ENCODE measurements at places on chromosomes 4 and X.

DNA sequence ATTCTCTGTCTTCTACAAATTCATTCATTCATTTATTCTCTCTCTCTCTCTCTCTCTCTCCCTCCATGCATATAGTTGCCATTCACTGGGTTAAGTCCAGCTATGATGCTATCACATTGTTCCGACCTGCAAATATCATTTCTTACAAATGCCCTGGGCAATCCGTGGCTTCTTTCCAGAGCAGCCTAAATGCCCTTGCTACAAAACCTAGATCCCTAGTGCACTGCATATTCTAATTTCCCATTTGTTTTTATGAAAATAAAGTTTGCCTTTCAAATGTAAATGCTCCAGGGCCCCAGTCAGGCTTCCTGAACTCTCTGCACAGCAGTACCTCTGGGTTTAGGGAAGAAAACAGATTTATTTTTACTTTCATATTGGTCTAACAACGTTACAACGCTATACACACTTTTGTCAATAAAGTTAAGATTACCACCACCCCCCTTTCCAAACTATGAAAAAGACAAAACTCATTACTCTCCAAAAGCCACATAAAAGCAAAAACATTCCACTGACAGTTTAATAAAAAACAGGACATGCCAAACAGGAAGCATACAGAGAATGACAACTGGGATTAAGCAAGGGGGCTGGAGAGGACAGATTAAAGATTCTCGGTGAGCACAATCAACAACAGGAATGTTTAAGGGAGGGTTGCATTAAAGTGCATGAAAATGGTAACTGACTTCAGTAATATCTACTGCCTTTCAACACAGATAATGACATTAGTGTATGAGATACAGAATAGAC is 104.3 kb downstream of the USP46 start:
- no peak for DNase-seq

DNA sequence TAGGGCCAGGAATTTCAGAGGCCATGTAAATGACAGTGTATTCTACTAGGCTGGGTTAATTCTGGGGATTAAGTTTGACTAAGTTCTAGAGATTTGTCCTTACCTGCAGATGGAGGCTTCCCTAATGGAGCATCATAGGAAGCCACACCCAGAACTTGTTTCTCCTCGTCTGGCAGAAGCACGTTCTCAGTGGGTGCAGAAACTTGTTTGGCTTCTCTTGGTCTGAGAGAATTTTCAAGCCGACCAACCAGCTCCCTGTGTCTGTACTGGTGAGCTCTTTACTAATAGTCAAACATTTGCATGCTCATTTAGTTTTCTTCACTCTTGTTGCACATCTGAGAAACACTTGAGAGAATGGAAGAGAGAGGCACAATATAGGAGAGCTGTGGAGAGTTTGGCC is 907 bp upstream of the ATP10D start:
- no peak for DNase-seq

- no peak for DNase-seq
Measured at GRCh38 chr4:163072222-163072621, 94.5 kb downstream of the NAF1 start.

DNA sequence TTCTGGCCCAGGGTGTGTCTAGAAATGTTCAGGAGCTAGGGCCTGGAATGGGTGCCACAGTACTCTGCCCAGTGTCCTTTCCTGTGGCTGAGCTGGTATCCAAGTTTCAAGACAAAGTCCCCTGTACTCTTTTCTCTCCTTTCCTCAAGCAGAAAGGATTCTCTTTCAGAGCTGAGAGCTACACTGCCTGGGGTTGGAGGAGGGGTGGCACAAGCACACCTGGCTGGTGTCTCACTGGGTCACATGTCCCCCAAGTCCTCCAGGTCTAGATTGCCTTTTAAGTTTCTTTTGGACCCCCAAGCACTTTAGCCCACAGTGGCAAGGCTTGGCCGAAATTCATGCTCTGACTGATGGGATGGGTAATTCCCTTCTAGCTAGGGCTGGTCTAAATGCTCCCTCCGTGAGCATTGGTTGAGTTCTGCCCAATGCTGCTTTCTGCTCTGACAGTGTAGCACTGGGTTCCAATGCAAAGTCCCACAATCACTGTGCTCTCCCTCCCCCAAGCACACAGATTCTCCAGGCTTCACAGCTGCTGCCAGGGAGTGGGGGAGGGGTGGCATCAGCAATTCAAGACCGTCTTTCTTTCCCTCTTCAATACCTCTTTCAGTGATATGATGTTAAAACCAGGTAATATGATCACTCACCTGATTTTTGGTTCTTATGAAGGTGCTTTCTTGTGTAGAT is 47.8 kb downstream of the BEX3 start:
- DNase-seq, result no peak

DNA sequence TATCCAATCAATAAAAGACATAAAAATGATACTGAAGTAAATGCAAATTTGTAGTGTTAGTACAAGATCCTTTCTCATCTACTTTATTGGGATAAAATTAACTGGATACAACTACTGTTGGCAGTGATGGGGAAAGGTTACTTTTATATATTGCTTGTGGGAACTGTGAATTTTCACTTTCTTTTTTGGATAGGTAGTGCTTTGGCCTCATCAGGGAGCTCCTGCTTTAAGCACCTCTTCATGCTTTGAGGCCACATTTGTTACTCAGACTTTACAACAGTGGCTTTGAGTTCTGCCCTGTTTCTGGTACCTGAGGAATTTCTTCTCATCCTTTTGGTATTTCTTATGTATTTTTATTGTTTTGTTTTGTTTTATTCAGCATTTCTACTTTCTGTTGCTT is 316.8 kb upstream of the ZCCHC13 start:
- no peak for DNase-seq

DNA sequence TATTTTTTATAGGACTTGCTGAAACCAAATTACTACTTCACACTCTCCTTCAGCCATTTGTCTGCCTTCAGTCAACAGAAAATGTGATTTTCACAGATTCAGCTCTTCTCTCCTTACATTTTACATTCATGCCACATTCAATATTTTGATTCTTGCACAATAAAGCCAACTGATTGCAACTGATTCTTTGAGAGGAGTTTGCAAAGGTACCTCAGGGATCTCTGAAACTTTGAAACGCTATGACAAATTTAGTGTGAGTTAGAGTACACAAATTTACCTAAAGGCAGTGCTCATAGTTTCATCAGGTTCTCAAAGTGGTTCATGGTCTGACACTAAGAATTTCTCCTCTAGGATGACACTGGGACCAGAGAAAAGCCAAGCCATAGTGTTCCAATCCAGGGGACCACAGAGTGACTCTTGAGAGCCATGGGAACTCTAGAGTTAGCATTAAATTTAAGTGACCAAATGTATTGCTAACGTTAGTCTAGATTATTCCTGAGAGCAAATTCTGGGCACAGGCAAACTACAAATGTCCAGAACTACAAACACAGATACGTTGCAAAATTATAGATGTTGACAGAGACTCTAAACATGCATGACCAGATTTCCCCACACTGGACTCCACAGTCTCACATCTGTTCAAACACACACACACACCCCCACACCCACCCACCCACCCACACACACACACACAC is 9.0 kb downstream of the CSN3 start:
- no peak for DNase-seq

DNA sequence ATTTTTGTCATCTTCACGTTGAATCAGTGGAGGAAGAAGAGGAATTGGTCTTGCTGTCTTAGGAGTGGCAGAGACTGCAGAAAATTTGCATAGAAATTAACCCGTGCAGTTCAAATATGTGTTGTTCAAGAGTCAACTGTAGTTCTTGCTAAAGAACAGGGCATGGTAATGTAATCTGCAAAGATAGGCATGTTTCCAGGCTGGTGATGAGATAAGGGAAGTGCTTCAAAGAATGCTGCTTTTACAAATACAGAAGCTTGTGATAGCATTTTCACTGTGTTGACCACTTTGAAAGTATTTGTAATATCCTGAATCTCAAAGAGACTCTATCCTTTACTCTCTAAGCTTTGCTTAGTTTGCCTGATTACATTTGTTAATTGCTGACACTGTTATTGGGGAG is 60.1 kb downstream of the PRRG1 start:
- no peak for DNase-seq

- no peak for DNase-seq
Measured at GRCh38 chr4:154585369-154586018, 5.0 kb downstream of the FGA start.

- no peak for DNase-seq
Measured at GRCh38 chr4:6092131-6092530, 73.9 kb upstream of the C4orf50 start.

DNA sequence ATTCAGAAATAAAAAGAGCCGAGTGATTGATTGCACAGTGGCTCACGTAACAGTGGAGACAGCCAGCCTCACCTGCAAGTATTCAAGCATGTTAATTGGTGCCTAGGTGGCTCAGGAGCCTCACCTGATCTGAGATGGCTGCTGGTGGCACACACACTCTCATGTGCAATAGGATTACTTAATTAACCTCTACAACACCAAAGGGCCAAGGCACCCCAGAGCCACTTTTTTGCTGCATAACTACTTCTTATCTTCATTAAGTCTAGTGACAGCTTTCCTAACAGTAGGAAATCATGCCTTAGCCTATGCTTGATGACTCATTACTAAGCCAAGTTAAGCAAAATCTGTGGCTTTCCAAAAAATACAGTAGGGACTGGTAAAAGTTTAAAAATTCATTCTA is 117.3 kb upstream of the NOCT start:
- DNase-seq, result no peak

GRCh38 chrX:20571611-20572010 is 304.9 kb upstream of the RPS6KA3 start:
- DNase-seq, result no peak

GRCh38 chr4:55214172-55214571 is 88.8 kb upstream of the KDR start:
- DNase-seq, result no peak

GRCh38 chrX:101337776-101338271 is 10.7 kb downstream of the TIMM8A start:
- no peak for DNase-seq

DNA sequence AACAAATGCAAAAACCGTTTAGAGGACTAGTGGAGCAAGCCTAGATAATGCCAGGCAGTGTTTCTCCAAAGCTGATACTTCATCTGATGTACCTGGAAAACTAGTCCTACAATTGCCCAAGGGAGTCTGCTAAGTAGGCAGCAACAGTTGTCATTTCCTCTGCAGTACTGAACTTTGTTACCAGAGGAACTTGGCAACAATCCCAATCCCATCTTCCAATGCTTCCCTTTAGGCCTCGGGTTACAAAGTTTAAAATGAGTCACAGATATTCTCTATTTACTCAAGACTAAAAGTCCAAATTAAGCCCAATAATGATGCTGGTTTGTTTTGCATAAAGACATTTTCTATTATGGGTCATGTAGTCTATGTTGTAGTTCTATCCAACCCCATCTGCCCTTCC is 120.0 kb upstream of the GLRA2 start:
- peak; percentile 3 for DNase-seq

DNA sequence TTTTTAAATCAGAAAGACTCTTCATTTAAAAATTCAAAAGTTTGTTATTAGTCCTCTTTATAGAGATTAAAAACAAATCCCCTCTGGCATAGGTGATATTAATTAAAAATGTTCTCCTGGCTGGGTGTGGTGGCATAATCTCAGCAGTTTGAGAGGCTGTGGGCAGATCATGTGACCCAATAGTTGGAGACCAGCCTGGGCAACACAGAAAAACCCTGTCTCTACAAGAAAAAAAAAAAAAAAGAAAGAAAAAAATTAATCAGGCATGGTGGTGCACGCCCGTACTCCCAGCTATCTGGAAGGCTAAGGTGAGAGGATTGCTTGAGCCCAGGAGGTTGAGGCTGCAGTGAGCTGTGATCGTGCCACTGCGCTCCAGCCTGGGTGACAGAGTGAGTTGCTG is 38.9 kb downstream of the RASGEF1B start:
- DNase-seq, result no peak

DNA sequence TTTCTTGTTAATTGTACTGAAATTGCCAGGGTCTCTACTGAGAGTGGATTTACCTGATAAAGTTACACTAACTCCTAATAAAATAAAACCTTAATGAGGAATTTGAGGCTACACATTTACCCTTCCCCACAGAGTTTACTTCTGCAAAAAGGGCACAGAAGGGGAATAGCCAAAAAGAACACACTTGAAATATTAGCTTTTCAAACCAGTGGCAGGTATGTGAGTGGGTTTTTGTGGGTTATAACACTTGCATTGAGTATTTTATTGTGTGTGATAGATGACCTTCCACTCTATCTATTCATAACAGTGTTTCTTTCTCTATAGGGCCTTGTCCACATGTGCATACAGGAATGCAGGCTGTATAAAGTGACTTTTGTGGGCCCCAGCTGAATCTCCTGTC is 5.0 kb upstream of the GPR174 start:
- DNase-seq, result no peak

GRCh38 chr4:1104647-1105046 is 8.7 kb downstream of the RNF212 start:
- DNase-seq, result no peak

DNA sequence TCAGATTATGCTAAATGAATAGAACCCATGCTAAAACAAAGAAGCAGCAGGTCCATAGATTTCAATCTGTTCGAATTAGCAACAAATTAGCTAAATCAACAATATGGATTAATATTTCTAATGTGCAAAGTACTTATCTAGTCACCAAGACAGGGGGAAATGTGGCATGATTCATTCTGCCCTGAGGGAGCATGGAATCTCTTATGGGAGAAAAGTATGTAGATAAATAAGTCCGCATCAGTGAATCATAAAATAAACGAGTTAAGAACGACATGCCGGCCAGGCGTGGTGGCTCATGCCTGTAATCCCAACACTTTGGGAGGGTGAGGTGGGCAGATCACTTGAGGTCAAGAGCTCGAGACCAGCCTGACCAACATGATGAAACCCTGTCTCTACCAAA is 102.1 kb downstream of the ANOS1 start:
- no peak for DNase-seq

DNA sequence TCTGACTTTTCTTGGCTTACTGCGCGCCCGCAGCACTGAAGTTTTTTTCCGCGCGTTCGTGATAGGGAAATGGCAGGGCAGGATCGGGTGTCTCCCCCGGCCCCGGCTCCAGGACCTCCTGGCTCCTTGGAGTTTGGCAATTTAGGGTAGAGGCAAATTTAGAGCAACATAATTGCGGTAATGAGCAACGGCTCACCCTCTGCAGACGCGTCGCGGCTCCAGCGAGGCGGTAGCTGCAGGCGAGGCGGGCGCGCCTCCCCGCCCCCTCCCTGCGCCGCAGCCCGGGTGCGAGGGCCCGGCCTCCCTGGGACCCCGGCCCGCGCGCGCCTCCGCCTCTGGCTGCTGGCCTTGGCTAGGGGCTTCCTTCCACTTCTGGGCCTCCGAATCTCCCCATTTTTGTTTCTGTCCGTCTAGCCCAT is 6.2 kb downstream of the MSX1 start:
- no peak for DNase-seq

GRCh38 chr4:70473679-70474078 is 1.7 kb downstream of the MUC7 start:
- no peak for DNase-seq

GRCh38 chr4:169147191-169147590 is 123.6 kb downstream of the SH3RF1 start:
- DNase-seq, result peak; percentile 40

- DNase-seq, result peak; percentile 68
Measured at GRCh38 chr4:121255986-121256750, 92.0 kb upstream of the TNIP3 start.

DNA sequence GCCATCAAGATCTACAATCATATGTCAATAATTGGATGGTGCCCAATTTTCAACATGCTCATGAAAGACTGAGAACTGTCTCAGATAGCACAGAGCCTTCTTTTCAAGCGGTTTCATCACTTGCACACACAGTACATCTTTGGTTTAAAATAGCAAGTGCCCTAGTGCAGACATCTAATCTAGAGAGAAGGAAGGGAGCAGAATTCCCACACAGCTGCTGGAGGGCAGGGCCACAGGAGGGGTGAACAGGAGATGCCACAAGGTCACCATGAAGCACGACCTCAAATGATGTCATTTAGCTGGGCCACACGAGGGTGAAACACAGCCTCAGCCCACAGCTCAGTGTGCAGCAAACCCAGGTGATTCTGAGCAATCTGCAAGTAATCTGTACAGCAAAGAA is 24.3 kb downstream of the LEF1 start:
- DNase-seq, result no peak
